ENCODE measurements at places on chromosomes 3 and 15.

GRCh38 chr15:81504170-81504905, 130.3 kb upstream of the TMC3 start:
- no peak for DNase-seq

GRCh38 chr15:80162059-80162554, 9.3 kb downstream of the FAH start:
- no peak for DNase-seq

DNA sequence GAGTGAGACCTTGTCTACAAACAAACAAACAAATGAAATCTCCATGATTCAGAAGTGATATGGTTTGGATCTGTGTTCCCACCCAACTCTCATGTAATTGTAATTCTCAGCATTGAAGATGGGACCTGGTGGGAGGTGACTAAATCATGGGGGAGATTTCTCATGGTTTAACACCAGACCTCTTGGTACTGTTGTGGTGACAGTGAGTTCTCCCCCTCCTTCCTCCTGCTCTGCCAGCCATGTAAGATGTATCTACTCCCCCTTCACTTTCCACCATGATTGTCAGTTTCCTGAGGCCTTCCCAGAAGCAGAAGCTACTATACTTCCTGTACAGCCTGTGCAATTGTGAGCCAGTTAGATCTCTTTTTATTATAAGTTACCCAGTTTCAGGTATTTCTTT, 438.4 kb upstream of the THBS1 start:
- no peak for DNase-seq

GRCh38 chr3:17052363-17052762, 167.6 kb downstream of the PLCL2 start:
- no peak for DNase-seq

DNA sequence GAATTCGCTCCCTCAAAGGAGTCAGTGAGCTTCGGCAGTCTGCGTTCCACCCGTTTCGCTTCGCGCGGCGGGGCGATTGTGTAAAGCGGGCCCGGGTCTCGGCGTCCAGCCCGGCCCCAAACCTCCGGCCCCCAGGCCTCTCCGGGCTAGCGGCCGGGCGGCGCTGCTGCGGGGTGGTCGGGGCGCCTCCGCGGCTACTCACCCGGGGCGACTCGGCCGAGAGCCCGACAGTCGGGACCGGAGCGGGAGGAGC, 412 bp downstream of the CHDH start:
- no peak for DNase-seq

DNA sequence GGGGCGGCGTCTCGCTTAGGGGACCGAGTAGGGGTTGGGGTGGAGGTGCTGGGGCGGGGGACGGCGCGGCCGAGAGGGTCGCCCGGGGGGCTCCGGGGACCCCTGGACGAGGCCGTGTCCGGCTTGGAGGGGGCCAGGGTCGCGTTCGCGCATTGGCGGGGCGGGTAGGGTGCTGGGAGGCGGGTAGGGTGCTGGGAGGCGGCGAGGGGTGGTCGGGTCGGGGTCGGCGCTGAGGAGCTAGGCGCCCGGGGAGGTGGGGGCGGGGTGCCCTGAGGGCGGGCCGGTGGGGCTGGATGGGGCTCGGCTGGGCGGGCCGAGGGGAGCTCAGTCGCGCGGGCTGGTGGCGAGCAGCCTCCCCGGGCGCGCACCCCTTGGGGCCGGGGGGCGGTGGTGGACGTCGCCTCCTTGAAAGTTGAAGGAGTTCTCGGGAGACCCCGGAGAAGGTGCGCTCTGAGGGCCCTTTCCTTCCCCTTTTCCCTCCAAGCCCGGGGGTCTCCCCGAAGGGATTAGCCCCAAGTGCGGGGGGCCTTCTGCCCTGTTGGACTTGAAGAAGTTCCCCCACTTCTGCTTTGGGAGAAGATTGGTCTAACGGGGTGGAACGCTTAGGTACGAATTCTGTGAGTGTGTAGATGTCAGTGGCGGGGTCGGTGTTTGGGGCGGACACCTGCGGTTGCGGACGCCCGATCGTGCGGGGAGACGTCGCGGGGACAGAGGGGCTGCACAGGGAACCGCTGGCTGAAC, 543 bp downstream of the MEF2A start:
- DNase-seq, result no peak

DNA sequence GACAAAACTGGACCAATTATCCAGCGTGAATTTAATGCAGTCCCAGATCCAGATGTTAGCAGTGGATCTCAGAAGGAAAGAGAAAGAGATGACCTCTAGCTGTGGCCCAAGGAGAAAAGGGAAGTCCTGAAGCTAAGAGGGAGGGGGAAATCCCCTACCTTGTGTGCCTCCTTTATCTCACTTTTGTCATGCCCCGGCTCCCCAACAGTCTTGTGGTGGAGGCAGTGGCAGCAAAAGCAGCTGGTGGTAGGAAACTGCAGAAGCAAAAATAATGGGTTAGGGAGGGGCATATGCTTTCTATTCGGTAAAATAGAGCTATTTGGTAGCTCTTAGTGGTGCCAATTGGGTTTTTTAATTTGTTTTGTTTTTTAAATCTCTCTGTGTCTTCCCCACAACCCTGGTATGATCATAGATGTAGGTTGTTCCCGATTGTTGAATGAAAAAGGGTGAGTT, 56.5 kb downstream of the MCTP2 start:
- no peak for DNase-seq

- no peak for DNase-seq
These were observed 73.3 kb downstream of the ANKRD28 start for GRCh38 chr3:15724446-15724845.

- DNase-seq, result no peak
These were observed 107.3 kb upstream of the TMC3 start for GRCh38 chr15:81481346-81481745.

DNA sequence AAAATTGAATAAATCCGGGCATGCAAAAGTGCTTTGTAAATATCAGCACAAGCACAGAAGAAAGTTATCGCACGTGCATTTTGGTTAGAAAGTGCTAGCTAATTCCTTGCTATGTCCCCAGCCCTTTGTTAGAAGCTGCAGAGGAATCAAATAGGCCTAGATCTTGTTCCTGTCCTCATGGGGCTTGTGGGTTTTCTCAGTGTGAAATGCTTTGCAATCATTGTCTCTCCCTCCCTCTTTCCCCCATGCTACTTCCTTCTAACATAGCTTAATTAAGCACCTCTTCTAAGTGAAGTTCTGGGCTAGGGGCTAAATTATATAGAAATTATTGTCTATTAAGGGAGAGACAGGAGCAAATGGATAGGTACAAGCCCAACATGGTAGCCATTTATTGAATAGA, 271.7 kb downstream of the RPLP1 start:
- no peak for DNase-seq

GRCh38 chr3:165568907-165569462, 268.2 kb downstream of the BCHE start:
- DNase-seq, result no peak

- DNase-seq, result no peak
These were observed 708 bp downstream of the SEC22A start for GRCh38 chr3:123202451-123202850.

DNA sequence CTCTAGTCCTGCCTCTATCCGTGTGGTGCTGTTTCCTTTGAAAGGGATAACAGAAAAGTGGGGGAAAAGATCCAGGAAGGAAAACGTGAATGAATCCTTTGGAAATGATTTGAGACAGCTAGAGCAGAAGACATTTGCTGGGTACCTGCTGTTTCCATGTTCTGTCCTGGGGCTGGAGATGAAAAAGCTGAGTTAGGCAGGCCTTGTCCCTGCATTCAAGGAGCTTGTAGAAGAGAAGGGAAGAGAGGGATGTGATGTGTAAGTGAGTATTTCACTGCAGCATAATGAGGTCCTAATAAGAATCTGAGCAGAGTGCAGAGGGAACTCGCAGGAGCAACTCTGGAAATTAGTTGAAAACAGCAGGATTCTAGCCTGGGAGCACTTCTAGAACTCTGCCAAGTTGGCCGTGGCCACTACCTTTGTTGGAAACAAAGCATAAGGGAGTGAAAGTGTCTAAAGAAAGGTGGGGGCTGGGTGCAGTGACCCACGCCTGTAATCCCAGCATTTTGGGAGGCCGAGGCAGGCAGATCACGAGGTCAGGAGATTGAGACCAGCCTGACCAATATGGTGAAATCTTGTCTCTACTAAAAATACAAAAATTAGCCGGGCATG, 13.8 kb upstream of the SEMA4B start:
- no peak for DNase-seq

GRCh38 chr3:43921056-43921648, 230.4 kb downstream of the ABHD5 start:
- DNase-seq, result no peak

DNA sequence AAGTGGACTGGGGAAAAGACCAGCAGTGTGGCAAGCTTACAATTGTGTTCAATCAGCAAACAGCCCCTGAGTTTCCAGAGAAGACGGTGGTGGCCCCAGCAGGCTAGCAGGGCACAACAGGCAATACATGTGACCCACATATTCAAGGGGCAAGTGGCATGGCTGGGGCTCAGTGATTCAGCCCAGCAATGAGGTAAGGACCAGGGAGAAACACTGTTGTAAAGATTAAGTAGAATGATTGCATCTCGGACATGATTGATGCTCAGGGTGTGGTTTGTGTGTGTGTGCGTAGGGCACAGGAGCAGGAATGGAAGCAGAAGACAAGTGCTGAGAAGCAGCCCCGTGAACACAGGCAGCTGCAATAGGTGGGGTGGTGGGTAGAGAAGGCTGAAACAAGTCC, 37.9 kb downstream of the KLHL6 start:
- no peak for DNase-seq

DNA sequence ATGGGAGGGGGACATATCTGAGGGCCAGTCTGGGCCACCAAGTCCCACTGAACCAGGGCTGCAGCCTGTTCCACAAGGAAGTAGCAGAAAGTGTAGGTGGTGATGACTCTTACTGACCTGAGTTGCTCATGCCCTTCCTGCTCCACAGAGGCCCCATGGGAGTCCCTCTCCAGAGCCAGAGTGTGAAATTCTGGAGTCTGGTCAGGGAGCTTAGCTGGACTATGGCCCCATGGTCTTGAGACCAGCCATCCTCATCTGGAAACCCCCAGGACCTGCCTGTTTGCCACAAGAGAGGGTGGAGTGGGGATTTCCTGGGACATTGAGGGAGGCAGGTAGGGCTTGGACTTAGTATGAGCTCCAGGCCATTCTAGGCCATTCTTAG, 3.0 kb downstream of the SPINT1 start:
- no peak for DNase-seq

DNA sequence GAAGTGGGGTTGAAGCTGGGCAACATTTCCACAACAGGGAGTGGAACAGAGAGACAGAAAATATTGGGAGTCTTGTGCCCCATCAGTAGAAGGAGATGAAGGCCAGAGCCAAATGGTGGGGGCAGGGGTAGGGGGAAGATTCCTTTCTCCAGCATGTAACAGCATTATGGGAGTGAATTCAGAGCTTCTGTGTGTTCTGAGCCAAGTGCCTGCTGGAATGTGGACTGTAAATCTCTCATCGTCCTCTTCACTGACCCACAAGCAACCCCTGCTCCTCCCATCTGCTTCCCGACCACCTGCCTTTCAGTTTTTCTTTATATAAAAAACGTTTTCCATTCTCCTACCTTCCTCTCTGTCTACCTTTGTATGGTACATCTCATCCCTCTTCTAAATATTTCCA, 344.2 kb upstream of the TPRG1 start:
- DNase-seq, result no peak

- no peak for DNase-seq
These were observed 354.4 kb downstream of the TUSC7 start for GRCh38 chr3:117063930-117064329.

- no peak for DNase-seq
These were observed 8.6 kb upstream of the SRP14 start for GRCh38 chr15:40047415-40048210.

DNA sequence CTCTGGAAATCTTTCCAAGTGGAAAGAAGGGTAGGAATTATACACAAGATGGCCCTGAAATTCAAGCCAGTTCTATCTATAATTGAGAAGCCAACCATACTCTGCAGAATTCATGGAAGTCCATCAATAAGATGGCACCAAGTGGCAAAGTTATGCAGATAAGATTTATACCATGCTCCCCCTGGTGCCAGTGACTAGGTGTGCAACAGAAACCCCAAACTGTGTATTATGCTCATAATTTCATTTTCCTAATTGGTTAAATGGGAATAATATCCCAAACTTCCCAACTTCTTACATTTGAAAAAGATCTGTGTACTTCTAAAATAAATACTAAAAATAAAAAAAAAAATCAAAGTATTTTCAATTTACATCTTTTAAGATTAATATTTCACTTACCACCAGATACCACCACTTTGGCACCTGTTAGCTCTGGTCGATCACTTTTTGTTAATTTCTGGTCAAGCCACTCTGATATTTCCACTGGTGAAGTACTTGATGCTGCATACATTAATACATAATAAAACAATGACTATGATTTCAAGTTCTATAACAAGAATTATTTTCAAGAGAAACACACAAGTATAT, 25.9 kb downstream of the ETFA start:
- DNase-seq, result no peak

Measured in SHP77 (cell line).